Hepatocyte (in vitro differentiated cells): ENCODE measurements at places on chromosomes 12 and 14. TPM values are rescaled to one million over a fixed set of nuclear protein-coding genes. Genes with fewer than 3 reads are reported as not detected.

The ZDHHC17 gene
- total RNA-seq, result 39.8 and 48.6 TPM in 2 replicates

The TMEM117 gene
- 45.4 and 47.1 TPM in 2 replicates for total RNA-seq

The KRT78 gene
- total RNA-seq, result 0.08 TPM in 1 of 2 replicates, not detected in the other

The LUM gene
- total RNA-seq, result 1,782 and 2,030 TPM in 2 replicates

The EXOC3L4 gene
- total RNA-seq, result 12.4 and 35.3 TPM in 2 replicates

The SSPN gene
- 4.1 and 12.5 TPM in 2 replicates for total RNA-seq

The TAS2R8 gene
- total RNA-seq, result not detected in 2 replicates

The EXD2 gene
- total RNA-seq, result 18.1 and 18.3 TPM in 2 replicates

The MIP gene
- 0.08 TPM in 1 of 2 replicates, not detected in the other for total RNA-seq

- no peaks in the 10 kb centered on the region for H3K36me3 ChIP-seq
- peaks cover 37% of the 10 kb centered on the region for H3K4me1 ChIP-seq
- H3K27me3 ChIP-seq, result no peaks in the 10 kb centered on the region
- H3K27ac ChIP-seq, result peak overlapping the region; percentile 54
- no peak overlapping the region for H3K4me3 ChIP-seq
- DNase-seq, result peak; percentile 60
Measured at GRCh38 chr14:24959791-24960331, 90.1 kb downstream of the STXBP6 start.

DNA sequence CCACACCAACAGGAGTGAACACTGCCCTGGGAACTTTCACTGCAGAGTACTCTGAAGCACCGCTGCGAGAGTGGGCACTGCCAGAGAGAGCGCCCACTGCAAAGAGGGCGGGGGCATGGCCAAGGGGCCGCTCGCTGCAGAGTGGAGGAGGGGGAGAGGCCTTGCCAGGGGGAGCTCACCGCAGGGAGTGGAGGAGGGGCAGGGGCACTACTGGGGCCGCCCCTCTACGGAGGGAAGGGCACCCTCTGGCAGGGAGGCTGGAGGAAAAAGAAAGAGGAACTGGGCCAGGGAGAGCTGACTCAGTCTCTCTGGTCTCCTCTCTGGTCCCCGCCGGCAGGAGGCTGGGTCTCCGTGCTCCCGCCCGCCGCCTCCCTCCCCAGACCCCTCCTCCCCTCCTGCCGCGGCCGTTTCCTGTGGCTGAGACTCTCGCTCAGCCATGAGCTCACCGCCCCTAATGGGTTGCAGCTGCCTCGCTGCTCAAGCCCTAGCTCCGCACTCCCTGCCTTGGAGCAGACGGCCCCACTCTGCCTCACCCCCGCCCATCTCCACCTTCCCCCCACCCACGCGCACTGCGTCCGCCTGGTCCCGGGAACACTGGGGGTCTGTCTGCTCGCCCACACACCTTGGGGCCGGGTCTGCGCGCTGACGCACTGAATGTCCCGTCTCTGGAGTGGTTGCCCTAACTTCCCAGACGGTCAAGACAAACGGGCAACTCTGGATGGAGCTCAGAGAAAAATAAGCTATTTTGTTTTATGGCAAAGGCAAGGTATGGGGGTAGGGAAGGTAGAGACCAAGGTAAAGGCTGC is 1.3 kb downstream of the ARHGEF40 start:
- peak overlapping the region; percentile 96 for H3K27ac ChIP-seq
- peaks cover 16% of the 10 kb centered on the region for H3K4me1 ChIP-seq
- peak; percentile 93 for DNase-seq
- H3K27me3 ChIP-seq, result no peaks in the 10 kb centered on the region
- no peaks in the 10 kb centered on the region for H3K36me3 ChIP-seq

GRCh38 chr12:111686574-111687105 is 787 bp downstream of the ACAD10 start:
- no peaks in the 10 kb centered on the region for H3K36me3 ChIP-seq
- H3K27ac ChIP-seq, result peak overlapping the region; percentile 81
- no peak for DNase-seq
- no peaks in the 10 kb centered on the region for H3K27me3 ChIP-seq
- peak overlapping the region; percentile 78 for H3K4me3 ChIP-seq

DNA sequence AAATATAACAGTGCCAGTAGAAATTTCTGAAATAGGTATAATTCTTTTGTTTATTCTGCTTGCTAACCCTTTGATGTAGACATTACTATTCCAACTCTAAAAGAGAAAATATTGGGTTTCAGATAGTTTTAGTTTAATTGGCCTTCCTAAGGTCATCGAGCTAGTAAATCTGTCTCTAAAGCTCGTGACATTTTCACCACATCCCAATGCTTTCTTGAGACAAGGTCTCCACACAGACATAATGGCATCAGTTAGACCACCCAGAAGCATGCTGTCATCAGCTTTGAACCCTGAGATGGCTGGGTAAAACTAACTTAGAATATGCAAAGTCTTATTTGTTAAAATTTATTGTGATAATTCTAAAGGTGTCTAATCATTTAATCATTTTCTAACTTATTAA is 52.0 kb downstream of the PIK3C2G start:
- no peaks in the 10 kb centered on the region for H3K36me3 ChIP-seq
- no peaks in the 10 kb centered on the region for H3K4me1 ChIP-seq
- H3K27ac ChIP-seq, result no peak overlapping the region
- no peak for DNase-seq

DNA sequence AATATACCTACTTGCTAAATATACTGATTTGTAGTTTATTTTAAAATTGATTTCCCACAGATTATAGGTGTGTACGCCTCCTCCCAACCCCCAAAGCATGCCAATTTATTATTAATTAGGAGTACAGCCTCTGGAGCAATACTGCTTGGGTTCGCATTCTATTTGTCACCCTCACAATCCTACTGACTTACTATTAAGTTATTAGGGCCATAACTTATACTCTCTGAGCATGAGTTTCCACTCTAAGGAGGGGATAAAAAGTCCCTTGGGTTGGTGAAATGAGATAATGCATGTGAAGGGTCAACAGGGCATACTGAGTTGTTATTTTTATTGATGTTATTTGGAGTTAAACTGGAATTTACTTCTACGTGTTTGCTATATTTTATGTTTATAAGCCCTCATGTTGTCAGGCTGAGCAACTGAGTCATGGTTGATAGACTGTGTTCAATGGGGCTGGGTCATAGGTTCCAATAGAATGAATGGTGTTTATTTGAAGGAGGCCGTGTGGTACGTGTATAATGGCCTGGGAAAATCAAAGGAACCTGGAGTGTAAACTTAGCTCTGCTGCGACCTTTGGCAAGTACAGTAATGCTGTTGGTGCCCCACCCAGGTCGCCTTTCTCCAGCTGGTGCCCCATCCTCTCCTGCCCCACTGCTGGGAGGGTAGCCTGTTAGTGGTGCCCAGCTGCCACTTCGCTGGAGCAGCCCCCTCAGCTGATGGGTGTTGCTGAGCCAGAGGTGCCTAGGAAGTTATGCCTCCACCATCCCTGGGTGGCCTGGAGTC is 99.3 kb upstream of the PTPRB start:
- H3K36me3 ChIP-seq, result no peaks in the 10 kb centered on the region
- DNase-seq, result no peak
- no peak overlapping the region for H3K4me3 ChIP-seq
- no peak overlapping the region for H3K27ac ChIP-seq

GRCh38 chr12:49021292-49021915 is 2.8 kb upstream of the PRKAG1 start:
- no peak for DNase-seq
- H3K4me3 ChIP-seq, result no peak overlapping the region
- H3K27me3 ChIP-seq, result no peaks in the 10 kb centered on the region
- H3K36me3 ChIP-seq, result no peaks in the 10 kb centered on the region
- no peak overlapping the region for H3K27ac ChIP-seq
- peaks cover 16% of the 10 kb centered on the region for H3K4me1 ChIP-seq

DNA sequence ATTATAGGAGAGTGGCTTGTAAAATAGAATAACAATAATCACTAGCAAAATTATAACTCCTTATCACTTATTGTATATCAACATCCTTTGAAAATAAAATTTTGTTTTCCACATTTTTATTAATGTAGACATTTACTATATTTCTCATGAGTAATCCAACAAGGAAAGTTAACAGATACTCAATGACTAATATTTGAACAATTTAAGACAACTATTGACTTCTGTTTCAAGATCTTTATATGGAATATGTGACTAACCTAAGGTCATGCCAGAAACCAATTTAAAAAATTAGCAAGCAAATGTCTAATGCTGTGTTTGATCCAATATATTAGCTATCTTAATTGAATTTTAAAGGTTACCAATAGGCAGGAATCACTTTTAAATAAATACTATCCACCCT is 638.5 kb upstream of the FLRT2 start:
- no peaks in the 10 kb centered on the region for H3K36me3 ChIP-seq
- H3K27me3 ChIP-seq, result no peaks in the 10 kb centered on the region
- no peaks in the 10 kb centered on the region for H3K4me1 ChIP-seq

DNA sequence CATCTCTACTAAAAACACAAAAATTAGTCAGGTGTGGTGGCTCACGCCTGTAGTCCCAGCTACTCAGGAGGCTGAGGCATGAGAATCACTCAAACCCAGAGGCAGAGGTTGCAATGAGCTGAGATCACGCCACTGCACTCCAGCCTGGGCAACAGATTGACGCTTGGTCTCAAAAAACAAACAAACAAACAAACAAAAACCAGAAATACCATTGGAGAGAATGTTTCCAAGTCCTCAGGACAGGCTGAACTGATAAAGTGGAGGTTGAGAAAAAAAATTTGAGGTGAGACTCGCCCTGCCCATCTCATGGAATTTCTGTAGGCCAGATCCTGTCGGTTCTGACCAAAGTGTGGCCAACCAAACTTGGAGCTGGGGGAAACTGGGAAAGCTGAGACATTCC is 30.6 kb upstream of the NFYB start:
- H3K36me3 ChIP-seq, result no peaks in the 10 kb centered on the region
- H3K27ac ChIP-seq, result no peak overlapping the region
- H3K4me3 ChIP-seq, result no peak overlapping the region
- no peaks in the 10 kb centered on the region for H3K4me1 ChIP-seq

GRCh38 chr12:49825971-49826421 is 2.2 kb downstream of the NCKAP5L start:
- H3K27ac ChIP-seq, result no peak overlapping the region
- H3K36me3 ChIP-seq, result no peaks in the 10 kb centered on the region
- peaks cover 23% of the 10 kb centered on the region for H3K4me1 ChIP-seq

- DNase-seq, result no peak
- no peaks in the 10 kb centered on the region for H3K4me1 ChIP-seq
- no peaks in the 10 kb centered on the region for H3K36me3 ChIP-seq
- no peak overlapping the region for H3K4me3 ChIP-seq
- H3K27ac ChIP-seq, result no peak overlapping the region
Measured at GRCh38 chr14:94139421-94139820, 10.0 kb upstream of the IFI27L2 start.

DNA sequence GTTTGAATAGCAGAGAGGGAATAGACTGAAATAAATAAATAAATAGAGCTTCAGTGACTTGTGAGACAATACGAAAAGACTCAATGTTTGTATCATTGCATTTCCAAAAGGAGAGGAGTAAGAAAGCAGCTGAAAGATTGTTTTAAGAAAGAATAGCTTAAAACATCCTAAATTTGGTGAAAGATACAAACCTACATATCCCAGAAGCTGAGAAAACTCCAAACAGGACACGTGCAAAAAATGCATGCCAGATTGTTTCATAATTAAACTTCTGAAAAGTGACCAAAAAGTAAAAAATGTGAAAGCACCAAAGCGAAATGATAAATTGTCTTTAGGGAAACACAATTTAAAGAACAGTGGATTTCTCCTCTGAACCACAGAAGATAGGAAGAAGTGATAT is 711.0 kb downstream of the AACS start:
- no peak for DNase-seq
- H3K36me3 ChIP-seq, result no peaks in the 10 kb centered on the region
- H3K27me3 ChIP-seq, result no peaks in the 10 kb centered on the region
- no peak overlapping the region for H3K4me3 ChIP-seq

GRCh38 chr14:29637411-29637810 is 290.2 kb downstream of the PRKD1 start:
- no peaks in the 10 kb centered on the region for H3K36me3 ChIP-seq
- no peak for DNase-seq
- H3K27me3 ChIP-seq, result no peaks in the 10 kb centered on the region
- no peaks in the 10 kb centered on the region for H3K4me1 ChIP-seq
- no peak overlapping the region for H3K27ac ChIP-seq

DNA sequence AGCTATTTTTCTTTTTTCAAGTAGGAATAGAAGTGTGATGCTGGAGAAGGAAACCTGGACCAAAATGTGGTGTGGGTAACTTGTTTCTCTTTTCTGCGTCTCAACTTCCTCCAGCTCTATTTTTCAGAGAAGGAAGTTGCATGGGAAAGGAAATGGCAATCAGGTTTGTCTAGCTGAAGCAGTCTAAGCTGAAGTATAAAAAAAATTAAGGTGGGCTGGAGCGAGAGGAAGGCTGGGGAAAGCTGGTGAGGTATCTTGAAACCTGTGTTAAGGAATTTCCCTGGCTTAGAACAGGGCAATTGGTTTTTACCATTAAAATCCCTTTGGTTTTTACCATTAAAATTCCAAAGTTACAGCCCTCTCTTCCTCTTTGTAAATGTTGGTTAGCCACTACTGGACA is 34.2 kb upstream of the NINJ2 start:
- H3K4me1 ChIP-seq, result no peaks in the 10 kb centered on the region
- H3K27me3 ChIP-seq, result no peaks in the 10 kb centered on the region
- no peaks in the 10 kb centered on the region for H3K36me3 ChIP-seq
- H3K4me3 ChIP-seq, result no peak overlapping the region
- DNase-seq, result no peak

DNA sequence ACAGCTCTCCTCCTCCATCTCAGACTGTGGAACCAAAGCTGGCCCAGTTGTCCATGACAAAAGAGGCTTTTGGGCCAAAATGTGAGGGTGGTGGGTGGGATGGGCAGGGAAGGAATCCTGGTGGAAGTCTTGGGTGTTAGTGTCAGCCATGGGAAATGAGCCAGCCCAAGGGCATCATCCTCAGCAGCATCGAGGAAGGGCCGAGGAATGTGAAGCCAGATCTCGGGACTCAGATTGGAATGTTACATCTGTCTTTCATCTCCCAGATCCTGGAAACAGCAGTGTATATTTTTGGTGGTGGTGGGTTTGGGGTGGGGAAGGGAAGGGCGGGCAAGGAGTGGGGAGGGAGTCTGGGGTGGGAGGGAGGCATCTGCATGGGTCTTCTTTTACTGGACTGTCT is 11.8 kb upstream of the TAMALIN start:
- no peak overlapping the region for H3K4me3 ChIP-seq
- H3K4me1 ChIP-seq, result no peaks in the 10 kb centered on the region

DNA sequence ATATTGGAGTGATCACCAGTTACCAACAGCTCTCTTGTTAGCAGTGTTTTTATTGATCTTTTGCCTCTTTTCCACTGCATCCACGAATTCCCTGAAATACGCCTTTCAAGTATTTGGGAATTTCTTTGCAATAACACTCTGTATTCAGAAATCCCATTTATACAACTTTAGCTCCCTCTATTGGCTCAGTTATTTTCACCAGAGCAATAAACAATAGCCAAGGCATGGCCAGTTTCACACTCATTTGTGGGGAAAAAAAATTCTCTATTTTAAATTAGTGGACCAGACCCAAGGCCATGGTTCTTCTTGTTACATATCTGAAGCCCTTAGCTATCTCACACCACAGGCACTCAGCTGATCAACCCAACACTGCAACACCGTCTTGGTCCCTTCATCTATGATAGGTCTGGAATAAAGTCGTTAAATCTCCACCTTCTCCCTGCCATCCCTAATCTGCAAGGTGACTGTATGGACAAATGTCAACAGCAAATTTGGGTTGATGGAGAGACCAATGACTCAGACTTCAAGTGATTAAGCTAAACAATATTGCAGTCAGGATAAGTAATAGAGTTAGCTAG is 92.4 kb upstream of the TMEM260 start:
- DNase-seq, result peak; percentile 38
- H3K27ac ChIP-seq, result no peak overlapping the region
- H3K27me3 ChIP-seq, result no peaks in the 10 kb centered on the region
- H3K4me1 ChIP-seq, result no peaks in the 10 kb centered on the region

- no peaks in the 10 kb centered on the region for H3K27me3 ChIP-seq
- no peak overlapping the region for H3K27ac ChIP-seq
- H3K4me3 ChIP-seq, result no peak overlapping the region
- no peak for DNase-seq
- H3K4me1 ChIP-seq, result no peaks in the 10 kb centered on the region
- no peaks in the 10 kb centered on the region for H3K36me3 ChIP-seq
Measured at GRCh38 chr12:94211021-94211420, 62.6 kb downstream of the PLXNC1 start.
